T-helper 1 cell (primary cell): ENCODE measurements at places on chromosomes 1 and 21.

- DNase-seq, result no peak
Observed at GRCh38 chr1:941588-942383, 17.3 kb downstream of the NOC2L start.

DNA sequence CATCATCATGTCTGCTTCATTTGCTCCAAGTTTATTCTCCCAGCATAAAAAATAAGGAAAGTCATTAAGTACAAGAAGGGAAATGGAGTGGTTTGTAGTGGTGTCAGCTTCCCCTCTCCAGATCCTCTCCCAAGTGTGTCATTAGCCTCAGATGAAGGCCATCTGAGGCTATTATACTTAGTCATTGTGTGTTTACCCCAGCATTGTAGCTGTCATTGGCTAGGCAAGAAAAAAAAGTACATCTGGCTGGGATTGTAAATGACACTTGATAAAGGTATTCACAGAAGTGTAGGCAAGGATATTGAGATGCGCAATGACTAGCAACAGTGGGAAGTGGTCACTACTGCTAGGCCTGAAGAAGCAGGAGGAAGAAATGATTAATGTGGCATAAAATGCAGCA lies 316.9 kb upstream of the SGIP1 start:
- DNase-seq, result no peak

DNA sequence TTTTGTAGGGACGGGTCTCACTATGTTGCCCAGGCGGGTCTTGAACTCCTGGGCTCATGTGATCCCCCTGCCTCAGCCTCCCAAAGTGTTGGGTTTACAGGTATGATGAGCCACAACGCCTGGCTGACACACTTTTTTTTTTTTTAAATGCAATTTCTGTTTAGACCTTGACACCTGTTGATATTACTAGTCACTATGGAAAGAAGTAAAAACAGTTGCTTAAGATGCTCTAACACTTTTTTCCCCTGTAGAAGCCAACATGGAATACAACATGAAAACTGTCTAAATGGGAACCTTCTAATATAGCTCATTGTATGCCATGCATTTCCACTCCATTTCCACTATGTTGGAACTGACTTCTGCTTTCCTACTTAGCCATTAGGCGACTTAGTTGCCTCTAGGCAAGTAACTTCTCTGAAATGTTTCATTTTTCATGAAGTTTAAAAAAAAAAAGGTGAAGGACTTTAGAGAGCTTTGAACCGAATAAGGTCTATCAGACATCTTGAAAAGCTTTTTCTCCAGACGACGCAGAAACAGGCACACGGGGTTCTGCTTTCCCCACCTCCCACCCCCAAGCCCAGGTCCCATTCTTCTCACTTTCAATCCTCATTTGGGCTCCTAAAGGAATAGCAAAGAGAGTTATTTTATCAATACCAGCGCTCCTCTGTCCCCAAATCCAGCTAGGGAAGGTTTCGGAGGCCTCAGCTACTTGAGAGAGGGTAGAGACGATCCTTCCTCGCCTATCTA lies 648 bp upstream of the DR1 start:
- no peak for DNase-seq

GRCh38 chr1:150798525-150798924 lies 9.5 kb downstream of the CTSK start:
- no peak for DNase-seq

GRCh38 chr1:13951793-13952751 lies 252.1 kb downstream of the PRDM2 start:
- no peak for DNase-seq

DNA sequence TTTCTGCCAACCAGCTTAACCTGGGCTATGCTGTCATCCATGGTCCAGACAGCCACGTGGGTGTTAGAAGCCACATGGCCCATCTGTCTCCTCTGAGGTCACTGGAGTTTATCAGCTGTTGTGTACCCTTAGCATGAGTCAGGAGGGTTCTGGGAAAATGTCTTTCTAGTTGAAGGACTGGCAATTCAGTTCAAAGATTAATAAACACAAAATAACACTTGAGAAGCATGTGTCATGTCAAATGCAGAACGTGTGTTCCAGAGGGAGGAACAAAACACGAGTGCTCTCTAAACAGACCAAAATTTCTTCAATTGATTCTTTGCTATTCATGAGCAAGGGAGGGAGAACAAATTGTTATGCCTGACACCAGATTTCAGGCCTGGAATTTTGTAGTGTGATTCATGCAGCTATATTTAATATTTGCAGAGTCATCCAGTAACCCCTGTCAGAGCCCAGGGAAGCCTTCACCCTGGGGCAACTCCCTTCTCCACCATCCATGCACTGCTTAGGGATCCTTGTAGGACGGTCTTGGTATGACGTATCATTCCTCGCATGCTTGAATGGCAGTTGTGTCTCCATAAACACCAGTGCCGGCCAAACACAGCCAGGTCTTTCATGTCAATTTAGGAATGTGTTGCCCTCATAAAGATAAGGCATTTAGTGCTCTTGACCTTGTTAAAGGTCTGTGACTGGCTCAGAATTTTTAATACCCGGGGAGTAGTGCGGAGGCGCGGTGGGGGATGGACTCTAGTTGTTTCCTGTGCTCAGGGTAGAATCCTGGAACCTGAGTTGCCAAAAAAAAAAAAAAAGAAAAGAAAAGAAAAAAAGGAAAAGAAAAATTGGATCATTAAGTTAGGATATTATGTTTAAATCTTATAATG lies 27.7 kb upstream of the DYRK1A start:
- no peak for DNase-seq

GRCh38 chr1:53625766-53626520 lies 113.0 kb downstream of the GLIS1 start:
- DNase-seq, result no peak

DNA sequence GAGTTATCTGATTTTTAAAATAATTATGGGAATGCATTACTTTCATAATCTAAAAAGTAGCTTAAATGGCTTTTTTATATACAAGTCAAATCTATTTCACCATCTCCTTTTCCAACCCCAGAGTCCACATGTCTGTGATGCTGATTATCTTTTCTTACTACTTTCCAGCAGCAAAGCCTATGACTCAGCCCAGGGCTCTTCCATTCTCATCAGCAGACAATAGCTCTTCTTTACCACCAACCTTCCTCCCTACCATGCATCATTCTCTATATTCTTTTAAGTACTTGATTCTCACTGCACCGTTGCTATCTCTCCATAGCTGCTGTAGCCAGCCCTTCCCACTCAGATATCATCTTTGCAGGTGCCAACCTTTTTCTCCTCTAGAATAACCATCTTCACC lies 61.3 kb downstream of the OVGP1 start:
- DNase-seq, result no peak

DNA sequence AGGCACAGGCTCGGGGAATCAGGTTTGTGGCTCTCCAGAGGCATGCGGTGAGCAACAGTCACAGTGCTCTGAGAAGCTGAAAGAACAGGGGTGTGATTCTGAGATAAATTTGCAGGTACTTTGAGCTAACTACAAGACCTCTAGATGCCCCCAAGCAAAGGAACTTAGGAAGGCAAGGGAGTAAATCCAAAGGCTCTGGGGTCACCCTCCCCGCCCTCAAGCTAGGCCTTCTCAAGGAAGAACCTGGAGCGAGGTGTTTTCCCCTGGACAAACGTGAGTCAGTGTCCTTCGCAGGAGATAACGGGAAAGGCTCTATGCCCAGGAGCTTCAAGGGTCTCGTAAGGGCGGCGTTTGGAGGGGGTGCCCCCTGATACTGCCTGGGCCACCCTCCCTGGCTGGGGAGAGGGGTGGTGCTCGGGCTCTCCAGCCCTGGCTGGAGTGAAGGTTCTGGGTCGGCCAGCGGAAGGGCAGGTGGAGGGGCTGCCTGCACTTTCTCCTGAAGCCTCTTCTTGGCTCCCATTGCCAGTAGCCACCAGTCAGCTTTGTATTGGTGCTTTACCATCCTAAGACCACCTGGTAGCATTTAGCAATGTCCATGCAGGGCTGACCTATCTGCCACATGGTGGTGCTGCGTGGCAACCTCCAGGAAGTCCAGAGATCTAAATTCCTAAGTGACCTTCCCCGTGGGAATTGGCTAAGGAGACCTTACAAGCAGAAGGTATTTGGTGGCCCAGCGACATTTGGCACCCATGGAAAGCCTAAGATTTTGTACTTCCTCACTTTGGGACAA lies 44.0 kb downstream of the GPR161 start:
- no peak for DNase-seq

GRCh38 chr1:201021630-201022492 lies 1.7 kb downstream of the KIF21B start:
- peak; percentile 49 for DNase-seq

DNA sequence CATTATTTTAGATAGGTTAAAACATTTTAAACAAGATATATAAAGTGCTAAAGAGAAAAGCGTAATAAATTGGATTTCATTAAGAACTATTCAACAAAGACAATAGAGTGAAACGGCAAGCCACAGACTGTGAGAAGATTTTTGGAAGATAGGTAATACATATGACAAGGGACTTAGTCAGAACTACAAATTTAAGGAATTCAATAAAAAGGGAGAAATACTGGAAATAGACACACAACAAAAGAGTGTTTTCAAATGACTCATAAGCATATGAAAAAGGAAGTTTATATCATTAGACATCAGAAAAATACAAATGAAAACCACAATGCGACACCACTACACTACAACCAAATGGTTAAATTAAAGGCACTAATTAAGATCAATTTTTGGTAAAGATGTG lies 90.5 kb downstream of the GDAP2 start:
- DNase-seq, result no peak

- no peak for DNase-seq
Observed at GRCh38 chr1:31376375-31377134, 3.7 kb upstream of the FABP3 start.

DNA sequence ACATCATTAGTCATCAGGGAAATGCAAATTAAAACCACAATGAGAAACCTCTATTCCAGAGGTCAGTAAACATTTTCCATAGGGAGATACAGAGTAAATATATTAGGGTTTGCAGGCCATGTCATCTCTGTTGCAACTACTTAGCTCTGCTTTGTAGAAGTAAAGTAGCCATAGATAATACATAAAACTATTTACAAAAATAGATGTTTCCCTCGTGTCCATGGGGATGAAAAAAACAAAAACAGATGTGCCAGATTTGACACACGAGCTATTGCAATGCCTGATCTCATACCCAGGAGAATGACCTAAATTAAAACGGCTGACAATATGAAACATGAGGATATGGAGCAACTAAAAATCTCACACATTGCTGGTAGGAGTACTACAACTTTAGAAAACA lies 17.3 kb downstream of the LTN1 start:
- DNase-seq, result no peak

GRCh38 chr1:38932571-38932970 lies 9.1 kb downstream of the RHBDL2 start:
- DNase-seq, result peak; percentile 17

- DNase-seq, result no peak
Observed at GRCh38 chr1:203567596-203567995, 59.0 kb upstream of the ATP2B4 start.

- no peak for DNase-seq
Observed at GRCh38 chr1:158022554-158023312, 29.3 kb downstream of the KIRREL1 start.

- DNase-seq, result peak; percentile 91
Observed at GRCh38 chr21:42424914-42425541, 21.3 kb downstream of the UBASH3A start.

DNA sequence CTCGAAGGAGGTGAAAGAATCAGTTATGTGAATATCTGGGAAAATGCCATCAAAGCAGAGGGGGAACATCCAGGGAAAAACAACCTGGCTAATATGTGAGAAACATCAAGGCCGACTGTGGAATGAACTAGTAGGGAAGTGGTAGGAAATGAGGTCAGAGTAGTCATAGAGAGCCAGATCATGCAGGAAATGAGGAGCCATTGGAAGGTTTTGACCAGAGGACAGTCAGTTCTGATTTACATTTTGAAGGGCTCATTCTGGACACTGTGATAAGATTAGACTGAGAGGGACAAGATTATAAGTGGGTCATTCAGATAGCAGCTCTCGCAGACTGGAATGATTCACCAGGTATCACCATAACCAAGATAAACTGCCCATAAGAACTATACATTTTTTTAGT lies 63.7 kb downstream of the SYT14 start:
- no peak for DNase-seq

DNA sequence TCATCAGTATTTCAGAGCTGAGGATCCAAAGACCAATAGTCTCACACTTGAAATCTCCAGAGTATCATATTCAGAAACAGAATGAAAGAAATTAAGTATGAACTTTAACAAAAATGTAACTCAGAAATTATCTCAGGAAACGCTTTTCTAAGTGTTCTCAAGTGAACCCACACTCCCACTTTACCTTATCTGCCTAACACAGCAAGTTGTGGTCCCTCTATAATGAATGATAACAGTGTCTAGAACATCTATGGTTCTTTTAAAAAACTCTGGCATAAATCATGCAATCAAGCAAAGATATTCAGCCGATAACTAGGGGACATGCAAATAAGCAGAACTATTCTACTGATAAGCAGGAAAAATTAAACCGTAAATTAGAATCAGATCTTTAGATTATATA lies 1574.2 kb downstream of the PLA2G4A start:
- no peak for DNase-seq

GRCh38 chr1:97017895-97018294 lies 296.3 kb downstream of the PTBP2 start:
- no peak for DNase-seq
